ENCODE measurements at places on chromosomes 2 and 18.
A peak's percentile ranks its signal among the peaks of the same experiment; 100 is the strongest.

- no peak for DNase-seq
Observed at GRCh38 chr2:72438364-72438763, 290.7 kb upstream of the CYP26B1 start.

- peak; percentile 89 for DNase-seq
Observed at GRCh38 chr2:27050281-27050995, 1.0 kb upstream of the AGBL5 start.

GRCh38 chr2:62471816-62472215 is 34.2 kb downstream of the TMEM17 start:
- DNase-seq: no peak

DNA sequence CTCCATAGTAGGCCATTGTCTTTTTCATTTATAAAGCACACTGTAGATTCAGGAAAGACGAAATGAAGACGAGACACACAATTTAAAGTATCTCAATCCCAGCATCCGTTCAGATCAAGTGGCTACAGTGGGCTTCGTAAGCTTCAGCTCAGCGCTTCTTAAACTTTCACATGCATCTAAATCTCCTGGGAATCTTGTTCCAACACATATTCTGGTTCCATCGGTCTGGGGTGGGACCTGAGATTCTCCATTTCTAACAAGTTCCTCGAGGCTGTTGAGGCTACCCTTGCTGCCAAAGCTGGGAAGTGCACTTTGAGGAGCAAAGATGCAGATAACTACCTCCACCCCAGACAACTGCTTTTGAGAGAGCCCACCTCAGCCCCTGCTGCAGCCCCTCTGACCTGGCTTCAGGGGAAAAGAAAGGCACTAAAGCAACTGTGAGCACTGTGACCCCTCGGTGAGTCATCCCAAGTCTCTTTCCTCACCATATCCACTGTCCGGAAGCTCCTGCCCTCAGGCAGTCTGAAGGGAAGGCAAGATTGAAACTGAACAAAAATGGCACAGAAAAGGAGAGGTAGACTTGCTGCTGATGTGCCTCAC is 201.1 kb upstream of the FBXO11 start:
- no peak for DNase-seq
